Muscle of leg (tissue), 16 donors: ENCODE measurements at places on chromosomes 5 and 9. TPM values are rescaled to one million over a fixed set of nuclear protein-coding genes. Genes with fewer than 3 reads are reported as not detected.

The FOXD4 gene
- polyA plus RNA-seq: 5.1 TPM

- H3K36me3 ChIP-seq: no peaks in the 10 kb centered on the region
- no peaks in the 10 kb centered on the region for H3K27me3 ChIP-seq
- peak; percentile 61 for DNase-seq
- H3K27ac ChIP-seq: peak overlapping the region; percentile 95
- H3K4me1 ChIP-seq: peaks cover 10% of the 10 kb centered on the region
Observed at GRCh38 chr5:81750308-81751008, 439 bp downstream of the SSBP2 start.

- no peaks in the 10 kb centered on the region for H3K27me3 ChIP-seq
- no peak for DNase-seq
- no peak overlapping the region for H3K4me3 ChIP-seq
- no peaks in the 10 kb centered on the region for H3K36me3 ChIP-seq
Observed at GRCh38 chr5:138872841-138873465, 2.2 kb downstream of the LRRTM2 start.

The RNF44 gene
- 35.1 TPM for polyA plus RNA-seq

- peak within 1 kb of the TSS; percentile 91 for H3K27ac ChIP-seq
- peak within 1 kb of the TSS; percentile 82 for H3K4me3 ChIP-seq
- H3K27me3 ChIP-seq: no peaks in the 10 kb centered on the region
- peaks cover 15% of the 10 kb centered on the region for H3K4me1 ChIP-seq
- peak; percentile 97 for DNase-seq
- no peaks in the 10 kb centered on the region for H3K36me3 ChIP-seq
Observed at GRCh38 chr5:129094087-129094923, at the start of gene ISOC1. Gene ISOC1, plus strand, starts transcription at chr5:129094749. Its CDS starts 18 bp downstream, at chr5:129094767.

GRCh38 chr9:126756876-126757415, 47.9 kb upstream of the ZBTB43 start:
- H3K27me3 ChIP-seq: peaks cover 20% of the 10 kb centered on the region
- no peaks in the 10 kb centered on the region for H3K4me1 ChIP-seq
- no peak overlapping the region for H3K27ac ChIP-seq
- no peaks in the 10 kb centered on the region for H3K36me3 ChIP-seq
- no peak overlapping the region for H3K4me3 ChIP-seq

The ANXA6 gene
- polyA plus RNA-seq: 402 TPM

The TMEM174 gene
- polyA plus RNA-seq: not detected

The CTNND2 gene
- polyA plus RNA-seq: 0.87 TPM
